ENCODE measurements at places on chromosomes 5 and 9. TPM values are rescaled to one million over a fixed set of nuclear protein-coding genes. Genes with fewer than 3 reads are reported as not detected.

DNA sequence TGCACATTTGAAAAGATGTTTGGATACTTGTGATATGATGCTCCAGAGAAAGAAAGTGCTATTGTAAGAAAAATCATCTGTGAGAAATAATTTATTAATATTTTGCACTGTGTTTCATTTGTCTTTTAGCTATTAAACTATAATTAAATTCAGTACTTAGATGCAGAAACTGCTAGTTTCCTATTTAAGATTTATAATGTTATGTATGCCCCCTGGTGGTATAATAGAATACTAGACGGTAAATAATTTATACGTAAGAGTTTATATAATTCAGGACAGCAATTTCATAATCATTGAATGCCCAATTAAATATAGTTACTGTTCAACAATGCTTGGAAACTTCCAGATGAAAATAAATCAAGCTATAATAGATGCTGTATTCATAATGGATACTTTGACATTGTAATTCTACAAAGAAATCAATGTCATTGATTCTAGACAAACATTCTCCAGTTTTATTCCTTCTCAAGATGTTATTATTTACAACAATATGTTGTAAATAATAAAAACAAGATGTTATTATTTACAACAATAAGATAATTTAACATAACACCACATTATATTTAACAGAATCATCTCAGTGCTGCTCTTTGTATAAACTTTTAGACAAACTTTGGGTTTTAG is 101.0 kb downstream of the TMEM232 start:
- H3K27me3 ChIP-seq: no peaks in the 10 kb centered on the region
- DNase-seq: no peak
- no peaks in the 10 kb centered on the region for H3K36me3 ChIP-seq
- no peaks in the 10 kb centered on the region for H3K4me1 ChIP-seq
- no peak overlapping the region for H3K27ac ChIP-seq

Gene HCN1
- total RNA-seq: not detected

DNA sequence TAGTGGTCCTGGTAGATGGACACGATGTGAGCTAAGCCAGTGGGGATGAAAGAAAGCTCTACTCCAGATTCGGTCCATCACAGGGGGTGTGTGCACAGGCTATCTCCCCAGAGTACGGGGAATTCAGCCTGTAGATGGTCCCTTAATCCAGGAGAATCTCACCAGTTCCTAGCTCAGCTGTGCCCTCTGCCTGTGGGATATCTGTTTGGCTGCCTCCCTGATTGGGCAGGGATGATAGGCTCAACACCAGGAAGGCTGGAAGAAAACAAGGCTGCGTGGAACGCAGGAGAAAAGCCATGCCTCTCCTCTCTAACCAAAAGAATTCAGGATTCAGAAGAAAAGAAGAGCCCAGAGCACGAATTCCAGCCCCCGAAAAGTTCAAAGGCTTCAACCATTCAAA is 40.9 kb downstream of the VLDLR start:
- no peaks in the 10 kb centered on the region for H3K4me1 ChIP-seq
- no peaks in the 10 kb centered on the region for H3K36me3 ChIP-seq
- no peak overlapping the region for H3K4me3 ChIP-seq
- H3K27me3 ChIP-seq: no peaks in the 10 kb centered on the region

DNA sequence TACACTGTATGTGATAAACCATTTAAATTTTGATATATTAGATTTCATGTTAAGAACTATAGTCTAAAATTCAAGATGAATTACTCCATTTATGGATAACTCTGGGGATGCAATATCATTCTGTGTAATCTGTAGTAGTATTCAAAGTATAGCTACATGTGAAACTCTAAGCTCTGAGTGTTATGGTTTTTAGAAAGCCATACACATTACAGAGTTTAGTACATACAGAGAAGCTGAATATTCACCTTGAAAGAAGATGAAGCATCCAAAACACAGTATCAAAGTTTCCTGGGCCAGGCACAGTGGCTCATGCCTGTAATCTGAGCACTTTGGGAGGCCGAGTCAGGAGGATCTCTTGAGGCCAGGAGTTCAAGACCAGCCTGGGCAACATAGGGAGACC is 25.0 kb downstream of the ABHD17B start:
- no peak for DNase-seq
- H3K27ac ChIP-seq: no peak overlapping the region
- H3K4me3 ChIP-seq: no peak overlapping the region
- peaks cover 5% of the 10 kb centered on the region for H3K4me1 ChIP-seq
- H3K36me3 ChIP-seq: no peaks in the 10 kb centered on the region
- H3K27me3 ChIP-seq: no peaks in the 10 kb centered on the region

- H3K36me3 ChIP-seq: no peaks in the 10 kb centered on the region
- no peaks in the 10 kb centered on the region for H3K4me1 ChIP-seq
- H3K27me3 ChIP-seq: no peaks in the 10 kb centered on the region
- no peak overlapping the region for H3K27ac ChIP-seq
- no peak for DNase-seq
Observed at GRCh38 chr5:123269851-123270250, 153.4 kb downstream of the CEP120 start.

- no peaks in the 10 kb centered on the region for H3K36me3 ChIP-seq
- H3K27ac ChIP-seq: no peak overlapping the region
- no peak overlapping the region for H3K4me3 ChIP-seq
- no peaks in the 10 kb centered on the region for H3K4me1 ChIP-seq
Observed at GRCh38 chr5:168647083-168647482, 67.9 kb upstream of the PANK3 start.

Gene ERP44
- total RNA-seq: 6.8 TPM

Gene SPAG8
- total RNA-seq: 0.81 TPM

Measured in CD4-positive, alpha-beta T cell (primary cell).